ENCODE measurements at places on chromosomes 3 and 15.

DNA sequence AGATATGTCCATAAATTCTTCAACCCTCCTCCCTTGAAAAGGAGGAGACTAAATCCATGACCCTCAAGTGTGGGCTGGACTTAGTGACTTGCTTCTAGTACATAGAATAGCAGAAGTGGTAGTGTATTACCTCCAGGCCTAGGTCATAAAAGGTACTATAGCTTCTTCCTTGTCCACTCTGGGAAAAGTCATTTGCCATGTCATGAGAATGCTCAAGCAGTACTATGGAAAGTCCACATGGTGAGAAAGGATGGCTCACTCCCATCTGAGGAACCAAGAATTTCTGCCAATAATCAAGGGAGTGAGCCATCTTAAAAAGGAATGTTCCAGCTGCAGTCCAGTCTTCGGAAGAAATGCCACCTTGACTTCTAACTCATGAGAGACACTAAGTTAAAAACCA, 10.5 kb upstream of the ILDR1 start:
- DNase-seq, result no peak

GRCh38 chr3:184305577-184305976, 6.5 kb downstream of the PSMD2 start:
- no peak for DNase-seq

DNA sequence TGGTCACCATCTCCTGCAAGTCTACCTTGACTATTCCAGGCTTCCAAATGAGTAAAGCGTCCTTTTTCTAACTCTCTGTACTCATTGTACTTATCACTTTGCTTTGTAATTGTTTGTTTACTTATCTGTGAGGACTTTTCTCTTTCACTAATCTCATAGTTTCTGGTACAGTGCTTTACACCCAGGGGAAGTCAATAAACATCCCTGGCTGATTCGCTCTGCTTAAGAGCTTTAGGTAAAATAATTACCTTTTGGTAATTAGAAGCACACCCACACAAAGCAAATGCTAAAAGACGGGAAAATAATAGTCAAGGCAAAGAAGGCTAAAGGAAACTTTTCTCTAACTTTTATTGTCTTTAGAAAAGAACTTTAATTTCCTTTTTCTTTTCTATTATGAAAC, 466.9 kb upstream of the ROBO1 start:
- DNase-seq, result no peak

DNA sequence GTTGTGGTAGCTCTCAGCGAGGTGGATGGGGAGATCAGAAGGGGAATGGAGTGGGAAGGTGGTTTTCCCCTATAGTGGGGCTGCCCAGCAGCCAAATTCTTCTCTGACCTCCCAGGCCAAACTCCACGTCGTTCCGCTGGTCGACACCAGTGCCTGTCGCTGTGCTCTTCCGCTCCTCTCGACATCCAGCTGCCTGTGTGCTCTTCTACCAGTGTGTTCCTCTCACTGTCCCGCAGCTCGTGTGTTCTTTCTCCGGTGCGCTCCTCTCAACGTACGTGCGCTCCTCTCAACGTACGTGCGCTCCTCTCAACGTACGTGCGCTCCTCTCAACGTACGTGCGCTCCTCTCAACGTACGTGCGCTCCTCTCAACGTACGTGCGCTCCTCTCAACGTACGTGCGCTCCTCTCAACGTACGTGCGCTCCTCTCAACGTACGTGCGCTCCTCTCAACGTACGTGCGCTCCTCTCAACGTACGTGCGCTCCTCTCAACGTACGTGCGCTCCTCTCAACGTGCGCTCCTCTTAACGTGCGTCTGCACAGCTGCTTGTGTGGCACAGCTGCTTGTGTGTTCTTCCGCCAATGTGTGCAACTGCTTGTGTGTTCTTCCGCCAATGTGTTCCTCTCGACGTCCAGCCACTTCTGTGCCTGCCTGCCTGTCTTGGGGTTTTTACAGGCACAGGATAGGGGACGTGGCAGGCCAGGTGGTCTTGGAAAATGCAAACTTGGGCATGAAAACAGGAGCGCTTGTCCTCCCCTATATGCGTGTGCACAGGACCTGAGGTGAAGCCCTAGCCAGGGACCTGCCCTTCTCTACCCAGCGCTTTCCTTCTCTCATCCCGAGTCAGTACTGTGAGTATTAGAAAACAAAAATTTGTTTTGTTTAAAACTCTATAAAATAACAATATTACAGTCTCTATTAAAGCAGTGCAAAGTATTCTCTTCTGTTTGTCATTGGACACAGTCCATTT, 991.1 kb downstream of the GBE1 start:
- DNase-seq, result no peak
